ENCODE measurements at places on chromosomes 3 and 15.

- no peak for DNase-seq
These were observed 1.9 kb downstream of the IVD start for GRCh38 chr15:40407330-40407990.

- no peak for DNase-seq
These were observed 45.0 kb downstream of the KLF13 start for GRCh38 chr15:31371520-31372240.

GRCh38 chr3:119156868-119157267 lies 10.9 kb downstream of the TEX55 start:
- no peak for DNase-seq

GRCh38 chr3:64157150-64158035 lies 67.9 kb downstream of the PRICKLE2 start:
- DNase-seq = no peak

GRCh38 chr3:179081885-179082284 lies 10.3 kb upstream of the ZMAT3 start:
- DNase-seq = no peak

GRCh38 chr3:108305484-108306172 lies 9.3 kb downstream of the HHLA2 start:
- DNase-seq = peak; percentile 12

GRCh38 chr3:184325715-184326369 lies 11.4 kb downstream of the EIF4G1 start:
- no peak for DNase-seq

DNA sequence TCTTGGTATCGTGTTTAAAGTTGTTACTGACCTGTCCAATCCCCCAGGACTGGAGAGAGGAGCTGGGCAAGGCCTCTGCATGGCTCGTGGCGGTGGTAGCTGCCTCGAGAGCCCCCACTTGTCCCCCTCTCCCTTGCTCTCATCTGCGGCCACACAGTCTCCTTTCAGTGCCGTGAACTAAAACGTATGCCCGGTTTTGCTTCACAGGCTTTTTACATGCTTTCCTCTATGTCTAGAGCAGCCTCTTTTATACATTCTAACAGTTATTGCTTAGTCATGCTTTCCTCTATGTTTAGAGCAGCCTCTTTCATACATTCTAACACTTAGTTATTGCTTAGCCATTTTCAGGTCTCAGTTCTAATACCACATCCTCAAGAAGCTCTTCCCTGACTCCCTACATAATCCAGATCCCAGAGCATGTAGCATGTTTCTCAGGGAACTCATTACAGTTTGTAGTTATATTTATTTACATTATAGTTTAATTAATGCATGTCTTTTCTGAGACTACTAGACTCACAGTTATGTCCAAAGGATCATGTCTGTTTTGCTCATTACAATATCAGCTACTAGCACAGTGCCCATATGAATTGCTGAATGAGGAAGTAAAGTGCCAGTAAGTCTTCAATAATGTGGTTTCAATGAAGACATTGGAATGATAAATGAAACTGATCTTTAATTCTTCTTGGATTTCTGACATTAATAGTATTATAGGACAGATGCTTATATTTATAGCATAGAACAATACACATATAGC lies 66.5 kb upstream of the TBL1XR1 start:
- no peak for DNase-seq

DNA sequence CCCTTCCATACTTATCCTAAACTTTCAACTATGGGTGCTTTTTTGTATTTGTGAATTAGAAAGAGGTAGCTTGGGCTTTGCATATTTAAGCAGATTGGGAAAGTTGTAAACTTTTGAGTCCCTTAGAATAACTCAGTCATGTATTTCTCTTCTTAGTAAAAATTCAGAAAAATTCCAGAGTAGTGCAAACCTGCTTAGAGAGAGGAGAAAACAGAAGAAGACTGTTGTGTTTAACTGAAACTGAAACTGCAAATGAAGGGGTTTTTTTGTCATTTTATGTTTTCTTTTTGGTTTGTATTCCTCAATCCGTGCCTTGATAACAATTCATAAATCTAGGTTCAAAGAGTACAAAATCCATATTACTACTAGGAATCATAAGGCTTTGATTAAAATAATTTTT lies 31.3 kb downstream of the CD200 start:
- no peak for DNase-seq
